ENCODE measurements at places on chromosomes 7 and 10.

- DNase-seq: no peak
These were observed 51.8 kb downstream of the HERC4 start for GRCh38 chr10:68023292-68023691.

- no peak for DNase-seq
These were observed 22.2 kb upstream of the LYZL1 start for GRCh38 chr10:29266641-29267040.

DNA sequence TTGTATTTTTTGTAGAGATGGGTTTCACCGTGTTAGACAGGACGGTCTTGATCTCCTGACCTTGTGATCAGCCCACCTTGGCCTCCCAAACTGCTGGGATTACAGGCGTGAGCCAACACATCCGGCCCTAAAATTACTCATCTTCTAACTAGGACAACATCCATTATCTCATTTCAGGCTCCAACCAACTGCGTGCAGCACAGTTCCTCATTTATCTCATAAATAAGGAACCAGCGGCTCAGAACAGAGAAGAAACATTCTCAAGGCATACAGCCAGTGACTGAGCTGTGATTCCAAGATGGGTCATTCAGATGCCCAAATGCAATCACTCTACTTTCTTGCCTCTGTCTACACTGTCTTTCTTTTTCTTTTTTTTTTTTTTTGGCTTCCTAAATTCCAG is 356.1 kb downstream of the ELMO1 start:
- no peak for DNase-seq

- DNase-seq: peak; percentile 26
These were observed 134.8 kb upstream of the KIF5B start for GRCh38 chr10:32190890-32191491.

DNA sequence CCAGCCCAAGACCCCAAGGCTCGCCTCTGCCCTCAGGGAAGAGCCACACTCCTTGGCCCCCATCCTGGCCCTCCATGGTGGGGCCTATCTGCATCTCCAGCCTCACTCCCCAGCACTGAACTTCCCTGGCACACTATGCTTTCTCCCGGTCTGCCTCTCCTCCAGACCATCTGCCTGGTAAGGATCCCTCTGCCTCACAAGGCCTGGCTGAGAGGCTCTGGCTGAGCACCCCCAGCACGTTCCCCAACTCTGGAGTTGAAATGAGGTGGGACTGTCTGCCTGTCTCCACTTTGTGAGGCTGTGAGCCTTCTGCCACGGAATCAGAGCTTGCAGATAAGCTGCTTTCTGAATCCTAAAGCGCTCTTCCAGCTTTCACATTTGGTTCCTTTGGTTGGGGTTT is 220.7 kb downstream of the TNS3 start:
- no peak for DNase-seq

DNA sequence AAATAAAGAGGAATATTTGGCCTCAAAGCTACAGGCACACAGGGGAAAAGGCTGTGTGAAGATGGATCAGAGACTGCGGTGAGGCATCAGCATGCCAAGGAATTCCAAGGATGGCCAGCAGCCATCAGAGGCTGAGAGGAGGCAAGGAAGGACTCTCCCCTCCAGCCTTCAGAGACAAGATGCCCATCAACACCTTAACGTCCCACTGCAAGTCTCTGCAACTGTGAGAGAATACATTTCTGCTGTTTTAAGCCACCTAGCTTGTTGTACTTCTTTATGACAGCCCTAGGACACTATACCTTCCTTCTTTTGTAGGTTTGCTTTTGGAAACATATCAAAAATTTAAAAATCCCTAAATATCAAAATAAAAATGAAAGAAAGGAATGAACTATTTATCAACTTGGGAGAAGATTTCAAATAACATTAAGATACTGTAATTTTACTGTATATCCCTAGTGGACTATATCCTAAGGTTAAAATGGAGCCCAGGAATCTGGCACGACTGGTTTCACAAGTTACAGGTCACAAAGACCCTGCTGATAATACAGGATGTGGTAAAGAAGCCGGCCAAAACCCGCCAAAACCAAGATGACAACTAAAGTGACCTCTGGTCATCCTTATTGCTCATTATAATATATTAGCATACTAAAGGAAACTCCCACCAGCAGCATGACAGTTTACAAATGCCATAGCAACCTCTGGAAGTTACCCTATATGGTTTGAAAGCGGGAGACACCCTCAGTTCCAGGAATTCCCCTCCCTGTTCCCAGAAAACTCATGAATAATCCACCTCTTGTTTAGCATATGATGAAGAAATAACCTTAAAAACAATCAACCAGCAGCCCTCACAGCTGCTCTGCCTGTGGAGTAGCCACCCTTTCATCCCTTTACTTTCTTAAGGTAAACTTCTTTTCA is 185.2 kb downstream of the AVL9 start:
- DNase-seq: no peak

GRCh38 chr10:92382631-92383030 is 91.7 kb downstream of the MARCHF5 start:
- no peak for DNase-seq

- DNase-seq: no peak
These were observed 198.4 kb downstream of the TPST1 start for GRCh38 chr7:66403564-66403963.

- no peak for DNase-seq
These were observed 33.5 kb upstream of the CCDC7 start for GRCh38 chr10:32412499-32412853.

- no peak for DNase-seq
These were observed 182.5 kb downstream of the GPR158 start for GRCh38 chr10:25357269-25357668.

- no peak for DNase-seq
These were observed 3.6 kb upstream of the ARID5B start for GRCh38 chr10:61897671-61898434.

- DNase-seq: no peak
These were observed 153.6 kb downstream of the PHF14 start for GRCh38 chr7:11127114-11127785.

DNA sequence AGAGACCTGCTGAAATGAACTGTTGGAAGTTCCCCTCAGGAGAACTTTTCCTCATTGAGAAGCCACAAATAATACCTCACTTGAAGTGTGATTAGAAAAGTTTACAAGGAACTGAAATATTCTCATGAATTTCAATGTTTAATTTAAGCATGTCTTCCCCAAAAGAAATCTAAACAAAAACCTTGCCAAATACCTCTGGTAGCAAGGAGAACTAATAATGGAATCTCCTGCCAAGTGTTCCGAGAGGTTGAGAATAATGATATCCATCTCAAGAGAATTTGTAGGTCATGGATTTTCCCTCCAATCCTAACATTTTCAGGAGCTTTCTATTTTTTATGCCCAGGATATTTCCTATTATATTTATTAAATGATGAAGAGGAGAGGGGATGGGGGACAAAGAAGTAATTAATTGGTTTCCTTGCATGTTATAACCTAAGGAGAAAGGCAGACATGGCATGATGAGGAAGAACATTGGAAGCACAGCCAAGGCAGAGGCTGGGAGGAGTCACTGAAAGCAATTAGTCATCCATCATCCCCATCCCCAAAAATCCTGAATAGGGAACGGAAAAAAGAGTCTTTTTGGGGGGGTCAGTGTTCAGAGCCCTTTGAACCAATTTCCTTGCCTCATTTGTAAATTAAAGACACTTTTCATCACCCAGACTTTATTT is 93.6 kb upstream of the IL6 start:
- DNase-seq: no peak

GRCh38 chr10:117398029-117398428 is 22.8 kb upstream of the PDZD8 start:
- no peak for DNase-seq

DNA sequence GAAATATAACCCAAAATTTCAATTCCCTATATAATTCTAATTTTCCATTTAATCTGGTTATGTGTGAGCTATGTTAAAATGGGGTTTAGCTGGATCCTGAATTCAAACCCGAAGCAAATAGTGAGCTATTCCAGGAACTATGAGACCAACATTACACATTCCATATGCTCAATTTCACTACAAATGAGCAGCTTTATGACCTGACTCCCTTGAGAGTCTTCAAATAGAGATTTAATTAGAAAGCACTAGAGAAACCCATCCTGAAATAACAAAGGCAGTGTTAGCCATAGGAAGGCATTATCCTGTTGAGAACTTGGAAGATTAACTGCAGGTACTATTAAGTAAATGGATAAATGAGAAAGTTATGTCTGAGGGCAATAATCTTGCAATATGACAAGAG is 890.0 kb downstream of the GRM8 start:
- no peak for DNase-seq

GRCh38 chr10:95559471-95559870 is 1.7 kb downstream of the SORBS1 start:
- no peak for DNase-seq

DNA sequence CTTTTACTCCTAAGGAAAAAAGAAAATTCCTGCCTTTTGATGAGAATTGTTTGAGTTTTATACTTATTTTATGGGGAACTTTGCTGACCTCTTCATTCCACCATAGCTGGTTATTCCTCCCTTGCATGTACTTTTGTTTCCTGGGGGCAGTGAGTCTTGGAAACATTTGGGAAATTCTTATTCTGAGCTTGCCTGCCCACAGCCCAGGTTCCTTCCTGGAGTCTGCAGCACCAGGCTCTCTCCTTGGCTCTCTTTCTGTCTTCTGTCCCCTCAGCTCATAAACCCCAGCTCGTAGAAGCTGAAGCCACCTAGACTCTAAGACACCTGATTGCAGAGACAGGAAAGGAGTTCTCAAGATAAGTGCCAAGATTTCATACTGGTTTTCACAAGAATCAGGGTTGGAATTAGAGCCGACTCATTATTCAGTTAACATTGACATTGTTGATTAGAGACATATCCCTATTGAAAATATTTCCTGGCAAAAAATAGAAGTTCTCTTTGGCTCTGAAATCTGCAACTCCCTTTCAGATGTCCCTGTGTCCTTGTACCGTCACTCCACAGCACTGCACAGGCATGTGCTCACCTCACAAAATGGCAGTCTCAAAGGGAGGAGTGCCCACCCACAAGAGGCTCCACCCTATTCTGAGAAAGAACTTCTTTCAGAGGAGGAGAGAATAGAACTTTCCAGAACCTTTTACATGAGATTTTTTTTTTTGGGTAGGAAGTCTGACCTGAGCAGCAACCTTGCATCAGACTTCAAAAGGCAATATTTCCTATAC is 67.8 kb upstream of the PRSS1 start:
- no peak for DNase-seq

- no peak for DNase-seq
These were observed 196.1 kb downstream of the NXPH1 start for GRCh38 chr7:8629504-8629903.

- peak; percentile 60 for DNase-seq
These were observed 21.4 kb upstream of the GSDME start for GRCh38 chr7:24778543-24779282.

GRCh38 chr7:54541669-54542625 is at the start of gene VSTM2A:
Gene VSTM2A (plus strand): TSS chr7:54542375. CDS start chr7:54542731, 356 bp downstream.
- no peak for DNase-seq

- DNase-seq: no peak
These were observed 91.5 kb downstream of the VPS41 start for GRCh38 chr7:38817526-38817925.

GRCh38 chr10:49610114-49610457 is at the start of gene SLC18A3:
Gene SLC18A3 (plus strand): TSS chr10:49610310. CDS start chr10:49610741, 431 bp downstream.
- no peak for DNase-seq

- DNase-seq: no peak
These were observed 23.4 kb downstream of the ELFN1 start for GRCh38 chr7:1693419-1693990.

DNA sequence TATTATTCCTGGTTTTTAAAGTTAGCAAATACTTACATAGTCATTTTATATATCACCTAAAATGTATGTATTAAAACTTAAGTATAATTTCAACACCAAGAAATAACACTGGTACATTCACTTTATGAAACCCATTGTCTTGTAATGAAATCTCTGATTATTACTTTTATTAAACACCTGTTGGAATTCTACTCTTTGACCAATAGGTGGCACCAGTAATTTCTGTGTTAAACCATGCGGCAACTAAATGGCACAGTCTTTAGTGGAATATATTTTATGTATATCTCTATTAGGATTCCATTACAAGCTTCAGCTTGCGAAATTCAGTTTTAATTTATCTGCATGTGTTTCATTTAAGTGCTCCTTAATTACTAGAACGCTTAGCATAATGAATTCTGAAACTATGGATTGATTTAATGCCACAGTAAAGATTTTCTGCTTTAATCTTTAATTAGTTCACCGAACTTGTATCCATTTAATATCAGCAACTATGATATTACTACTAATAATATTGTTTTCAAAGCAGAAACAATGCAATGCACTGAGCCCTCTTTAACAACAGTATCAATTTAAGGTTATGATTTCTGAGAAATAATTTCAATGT is 181.3 kb downstream of the MAGI2 start:
- DNase-seq: peak; percentile 1

DNA sequence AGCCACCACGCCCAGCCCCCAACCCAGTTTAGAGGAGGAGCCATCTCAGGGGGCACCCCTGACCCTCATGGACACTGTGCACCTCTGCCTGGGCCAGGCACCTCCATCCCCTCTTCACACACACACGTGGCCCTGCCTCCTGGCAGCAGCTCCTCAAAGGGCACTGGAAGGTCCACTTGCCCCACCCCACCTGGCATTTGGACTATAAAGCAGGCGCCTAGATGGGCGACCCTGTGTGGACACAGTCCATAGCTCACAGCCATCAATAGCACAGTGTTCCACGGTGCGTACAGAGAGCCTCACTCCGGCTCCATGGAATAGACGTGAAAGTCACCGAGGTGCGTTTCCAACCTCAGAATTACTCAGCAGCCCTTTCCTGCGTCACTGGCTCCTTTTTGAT is 41.0 kb downstream of the FKBP6 start:
- no peak for DNase-seq

DNA sequence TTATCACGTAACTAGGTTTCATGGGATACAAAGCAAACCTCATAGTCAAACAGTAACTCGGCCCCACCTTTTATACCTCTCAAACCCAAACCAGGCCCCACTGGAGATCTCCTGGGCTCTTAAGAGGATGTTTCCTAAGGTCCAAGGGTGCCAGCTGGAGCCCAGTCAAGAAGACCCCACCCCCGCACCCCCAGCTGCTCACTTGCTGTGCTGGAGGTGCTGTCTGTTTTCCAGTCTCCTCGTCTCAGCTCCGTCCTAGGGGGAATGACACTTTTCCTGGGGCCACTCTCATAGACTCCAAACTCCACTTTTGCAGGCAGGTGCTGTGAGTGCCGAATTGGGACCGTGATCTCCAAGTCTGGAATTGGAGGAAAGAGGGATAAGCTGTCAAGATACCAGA is 22.7 kb upstream of the TM9SF3 start:
- DNase-seq: no peak

- no peak for DNase-seq
These were observed 23.8 kb downstream of the CROT start for GRCh38 chr7:87369216-87369615.
